Endothelial cell (in vitro differentiated cells): ENCODE measurements at places on chromosomes 16 and 17. TPM values are rescaled to one million over a fixed set of nuclear protein-coding genes. Genes with fewer than 3 reads are reported as not detected.

DNA sequence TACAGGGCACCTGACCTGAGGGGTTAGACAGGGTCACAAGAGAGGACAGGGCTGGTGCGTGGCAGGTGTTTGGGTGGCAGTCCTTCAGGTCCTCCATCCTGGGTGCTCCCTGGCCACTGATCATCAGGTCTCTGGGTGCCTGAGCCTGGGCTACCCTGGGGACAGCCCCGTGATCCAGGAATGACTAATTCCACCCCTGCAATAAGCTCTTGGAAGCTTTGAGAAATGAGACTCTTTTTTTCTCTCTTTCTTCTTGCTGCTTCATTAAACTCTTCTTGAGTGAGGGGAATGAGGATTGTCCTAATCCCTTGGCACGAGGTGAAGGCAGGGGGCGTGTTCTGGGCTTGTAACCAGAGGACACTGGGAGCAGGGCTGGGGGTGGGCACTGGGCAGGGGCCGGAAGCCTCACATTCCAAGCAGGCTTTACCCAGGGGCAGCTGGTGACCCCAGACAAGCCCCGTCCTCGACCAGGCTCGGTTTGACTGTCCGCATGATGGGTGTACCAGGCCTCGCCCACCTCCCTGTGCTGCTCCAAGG, 21.4 kb upstream of the SPNS2 start:
- H3K27ac ChIP-seq = no peak overlapping the region
- H3K4me1 ChIP-seq = peaks cover 15% of the 10 kb centered on the region
- no peak overlapping the region for H3K4me3 ChIP-seq
- H3K36me3 ChIP-seq = no peaks in the 10 kb centered on the region

DNA sequence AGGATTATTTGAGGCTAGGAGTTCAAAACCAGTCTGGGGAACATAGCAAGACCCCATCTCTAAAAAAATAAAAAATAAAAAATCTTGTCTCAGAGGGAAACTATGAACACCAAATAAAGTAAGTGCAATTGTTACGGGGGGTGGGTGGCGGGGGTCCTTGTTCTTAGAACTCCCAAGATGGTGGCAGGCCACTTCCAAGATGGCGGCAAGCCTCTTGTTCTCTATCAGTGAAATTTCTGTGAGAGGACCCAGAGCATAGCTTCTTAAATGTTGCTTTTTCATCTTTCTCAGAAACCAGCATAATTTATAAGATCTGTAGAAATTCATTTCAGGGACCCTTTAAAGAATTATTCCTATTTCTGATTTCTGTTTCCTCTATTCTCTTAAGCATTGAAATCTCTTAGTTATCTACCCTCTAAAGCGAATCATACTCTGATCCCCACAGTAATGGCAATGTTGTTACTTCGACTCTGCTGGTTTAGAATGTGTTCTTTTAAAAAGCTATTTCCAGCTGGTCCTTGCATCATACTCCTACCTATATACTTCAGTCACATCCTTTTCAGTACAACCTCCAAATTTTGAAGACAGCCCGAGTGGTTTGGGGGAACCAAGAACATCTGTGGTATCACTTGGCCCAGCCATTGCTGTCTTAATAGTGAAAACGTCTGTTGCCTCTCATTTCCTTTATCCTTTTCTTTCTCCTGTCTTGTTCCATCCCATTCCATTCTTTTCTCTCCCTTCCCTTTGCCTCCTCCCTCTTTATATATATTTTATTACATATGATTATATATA, 16.2 kb downstream of the RSPRY1 start:
- no peaks in the 10 kb centered on the region for H3K4me1 ChIP-seq
- DNase-seq = no peak
- H3K27me3 ChIP-seq = no peaks in the 10 kb centered on the region
- H3K4me3 ChIP-seq = no peak overlapping the region
- no peak overlapping the region for H3K27ac ChIP-seq

DNA sequence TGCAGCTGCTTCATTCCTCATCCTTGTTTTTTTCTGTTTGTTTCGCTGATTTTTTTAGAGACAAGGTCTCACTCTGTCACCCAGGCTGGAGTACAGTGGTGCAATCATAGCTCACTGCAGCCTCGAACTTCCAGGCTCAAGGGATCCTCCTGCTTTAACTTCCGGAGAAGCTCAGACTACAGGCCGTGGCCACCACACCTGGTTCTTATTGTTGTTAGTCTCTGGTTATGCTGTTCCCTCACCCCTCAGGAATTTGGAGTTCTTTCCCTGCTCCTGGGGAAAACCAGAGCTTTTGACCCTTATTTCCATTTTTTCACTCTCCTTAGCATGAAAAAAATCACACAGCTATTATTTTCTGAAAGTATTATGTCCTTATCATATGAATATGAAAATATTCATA, 1.8 kb downstream of the ODF4 start:
- peaks cover 4% of the 10 kb centered on the region for H3K27me3 ChIP-seq
- DNase-seq = no peak
- peaks cover 10% of the 10 kb centered on the region for H3K4me1 ChIP-seq

Gene DYNLRB2
- not detected for total RNA-seq

DNA sequence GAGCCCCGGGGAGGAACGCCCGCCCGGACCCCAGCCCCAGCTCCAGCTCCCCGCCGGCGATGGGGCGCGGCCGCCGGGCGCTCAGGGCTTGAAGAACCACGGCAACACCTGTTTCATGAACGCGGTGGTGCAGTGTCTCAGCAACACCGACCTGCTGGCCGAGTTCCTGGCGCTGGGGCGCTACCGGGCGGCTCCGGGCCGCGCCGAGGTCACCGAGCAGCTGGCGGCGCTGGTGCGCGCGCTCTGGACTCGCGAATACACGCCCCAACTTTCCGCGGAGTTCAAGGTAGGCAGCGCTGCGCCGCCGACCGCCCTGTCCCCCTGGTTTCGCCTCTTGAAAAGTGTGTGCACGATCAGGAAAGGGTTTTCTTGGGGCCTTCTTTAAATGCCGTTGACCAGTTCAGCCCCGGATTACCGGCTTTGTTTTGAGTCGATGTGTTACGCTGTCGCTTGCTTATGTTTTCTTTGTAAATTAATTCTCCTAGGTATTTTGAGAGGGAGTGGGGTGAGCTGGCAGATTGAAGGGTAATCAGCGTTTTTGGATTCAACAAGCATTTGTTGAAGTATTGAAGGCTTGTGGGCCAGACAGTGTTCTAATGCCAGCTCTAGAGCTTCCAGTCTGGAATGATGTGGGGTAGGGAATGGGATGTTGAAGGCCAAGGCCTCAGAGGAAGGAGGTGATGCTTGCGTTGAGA, 681 bp downstream of the USP43 start:
- no peak overlapping the region for H3K27ac ChIP-seq
- DNase-seq = peak; percentile 55
- peaks cover 9% of the 10 kb centered on the region for H3K4me1 ChIP-seq

GRCh38 chr17:82399601-82400101, 18.5 kb upstream of the HEXD start:
- peaks cover 6% of the 10 kb centered on the region for H3K27me3 ChIP-seq
- H3K36me3 ChIP-seq = no peaks in the 10 kb centered on the region
- no peaks in the 10 kb centered on the region for H3K4me1 ChIP-seq
- H3K4me3 ChIP-seq = no peak overlapping the region
- no peak for DNase-seq

GRCh38 chr16:15519790-15520189, 85.4 kb downstream of the BMERB1 start:
- H3K36me3 ChIP-seq = peaks cover 5% of the 10 kb centered on the region
- peaks cover 2% of the 10 kb centered on the region for H3K27me3 ChIP-seq
- no peak for DNase-seq
- H3K4me3 ChIP-seq = no peak overlapping the region
- H3K27ac ChIP-seq = no peak overlapping the region
- peaks cover 54% of the 10 kb centered on the region for H3K4me1 ChIP-seq

DNA sequence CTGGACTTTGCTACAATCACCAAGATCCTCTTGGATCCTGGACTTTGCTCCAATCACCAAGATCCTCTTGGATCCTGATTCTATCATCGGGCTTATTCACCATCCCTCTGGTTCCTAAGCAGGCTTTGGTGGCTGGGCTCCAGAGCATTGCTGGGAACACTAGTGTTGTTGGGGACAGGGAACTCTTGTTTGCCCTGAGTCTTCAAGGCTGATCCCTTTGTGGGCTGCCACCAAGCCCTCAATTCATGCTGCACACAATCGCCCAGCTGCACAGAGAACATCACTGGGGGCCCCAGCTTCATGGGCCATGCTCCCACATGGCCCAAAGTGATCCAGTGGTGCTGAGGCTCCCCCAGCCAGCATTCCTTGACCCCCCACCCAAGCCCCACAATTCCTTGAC, 88.3 kb downstream of the TMEM132E start:
- H3K27ac ChIP-seq = no peak overlapping the region
- no peak overlapping the region for H3K4me3 ChIP-seq
- peaks cover 18% of the 10 kb centered on the region for H3K4me1 ChIP-seq
- DNase-seq = no peak
- no peaks in the 10 kb centered on the region for H3K36me3 ChIP-seq

DNA sequence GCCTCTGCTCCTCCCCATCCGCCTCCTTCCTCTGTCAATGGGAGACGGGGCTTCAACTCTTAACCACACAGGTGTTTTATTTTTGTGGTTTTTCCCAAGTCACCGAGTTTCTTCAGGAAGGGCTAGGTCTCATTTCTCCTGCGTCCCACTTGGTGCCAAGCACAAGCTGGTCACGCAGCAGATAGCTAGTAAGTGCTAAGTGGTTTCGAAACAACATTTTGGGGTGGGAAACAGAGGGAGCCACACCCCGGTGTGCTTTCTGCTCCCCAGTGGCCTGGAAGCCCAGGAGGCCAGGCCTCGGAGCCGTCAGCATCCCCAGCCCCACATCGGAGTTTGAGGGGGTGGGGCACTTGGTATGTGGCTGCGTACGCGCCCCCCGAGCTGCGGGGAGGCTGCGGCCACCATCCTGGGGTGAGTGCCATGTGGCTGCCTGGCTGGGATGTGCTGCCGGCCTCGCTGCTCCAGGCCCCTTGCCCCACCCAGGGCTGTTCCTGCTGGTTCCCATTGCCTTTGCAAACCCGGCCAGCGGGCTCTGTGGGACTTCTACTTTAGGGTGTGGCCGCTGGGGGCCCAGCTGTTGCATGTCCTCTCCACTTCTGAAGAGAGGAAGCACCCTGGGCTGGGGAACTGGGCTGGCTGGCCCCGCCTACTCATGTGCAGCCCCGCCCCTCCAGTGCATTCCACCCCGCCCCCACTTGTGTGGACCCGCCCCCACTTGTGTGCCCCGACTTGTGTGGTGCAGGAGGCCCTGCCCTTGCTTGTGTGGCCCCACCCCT, 55.6 kb downstream of the BAIAP2 start:
- peaks cover 8% of the 10 kb centered on the region for H3K27me3 ChIP-seq
- H3K36me3 ChIP-seq = peaks cover 9% of the 10 kb centered on the region
- no peak for DNase-seq
- H3K4me1 ChIP-seq = peaks cover 6% of the 10 kb centered on the region
- no peak overlapping the region for H3K27ac ChIP-seq

GRCh38 chr17:4592240-4593005, 8.1 kb downstream of the SMTNL2 start:
- no peak overlapping the region for H3K4me3 ChIP-seq
- H3K4me1 ChIP-seq = peaks cover 10% of the 10 kb centered on the region
- H3K36me3 ChIP-seq = no peaks in the 10 kb centered on the region
- DNase-seq = no peak
- peaks cover 9% of the 10 kb centered on the region for H3K27me3 ChIP-seq

GRCh38 chr17:60959696-60960095, 282.0 kb downstream of the BCAS3 start:
- no peak overlapping the region for H3K4me3 ChIP-seq
- no peak overlapping the region for H3K27ac ChIP-seq
- no peaks in the 10 kb centered on the region for H3K27me3 ChIP-seq
- no peak for DNase-seq
- H3K36me3 ChIP-seq = no peaks in the 10 kb centered on the region

Gene ABAT
- 1.6 TPM for total RNA-seq
